ENCODE measurements at places on chromosomes 7 and 10.

GRCh38 chr10:84291384-84291783 lies 37.0 kb upstream of the CCSER2 start:
- DNase-seq = no peak

DNA sequence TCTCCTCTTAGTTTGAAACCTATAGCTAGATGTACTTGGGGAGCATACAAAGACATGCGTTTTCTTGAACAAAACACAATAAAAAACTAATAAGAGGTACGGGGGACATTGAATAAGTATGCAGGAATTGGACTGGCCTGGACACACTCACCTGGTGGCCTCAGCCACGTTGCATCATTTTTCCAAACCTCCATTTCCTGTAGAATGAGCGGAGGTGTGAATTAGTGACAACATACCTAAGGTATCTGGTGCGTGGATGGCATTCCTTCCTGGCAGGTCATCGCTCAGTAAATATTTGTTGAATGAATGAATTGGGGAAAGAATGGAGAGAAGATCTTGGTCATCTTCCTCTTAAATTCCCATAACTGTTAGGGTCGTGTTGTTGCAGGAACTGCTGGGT lies 103.2 kb upstream of the CTBP2 start:
- no peak for DNase-seq

DNA sequence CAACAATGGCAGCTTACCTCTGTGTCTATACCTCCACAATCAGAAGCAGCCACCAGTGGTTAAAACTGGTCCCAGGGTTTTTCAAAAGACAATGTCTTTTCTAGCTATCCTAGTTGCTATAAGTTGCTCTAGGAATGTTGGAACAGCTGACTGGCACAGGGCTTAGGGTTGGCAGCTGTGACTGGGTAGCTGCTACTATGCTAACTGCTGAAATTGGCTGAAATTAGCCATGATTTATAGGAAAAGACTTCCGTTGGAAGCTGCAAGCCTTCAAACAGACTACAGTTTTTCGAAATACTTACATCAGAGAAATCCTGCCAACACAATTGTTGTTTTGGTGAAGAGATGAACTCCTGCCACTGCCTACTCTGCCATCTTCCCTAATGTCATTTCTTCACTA lies 102.3 kb downstream of the MKX start:
- DNase-seq = no peak

DNA sequence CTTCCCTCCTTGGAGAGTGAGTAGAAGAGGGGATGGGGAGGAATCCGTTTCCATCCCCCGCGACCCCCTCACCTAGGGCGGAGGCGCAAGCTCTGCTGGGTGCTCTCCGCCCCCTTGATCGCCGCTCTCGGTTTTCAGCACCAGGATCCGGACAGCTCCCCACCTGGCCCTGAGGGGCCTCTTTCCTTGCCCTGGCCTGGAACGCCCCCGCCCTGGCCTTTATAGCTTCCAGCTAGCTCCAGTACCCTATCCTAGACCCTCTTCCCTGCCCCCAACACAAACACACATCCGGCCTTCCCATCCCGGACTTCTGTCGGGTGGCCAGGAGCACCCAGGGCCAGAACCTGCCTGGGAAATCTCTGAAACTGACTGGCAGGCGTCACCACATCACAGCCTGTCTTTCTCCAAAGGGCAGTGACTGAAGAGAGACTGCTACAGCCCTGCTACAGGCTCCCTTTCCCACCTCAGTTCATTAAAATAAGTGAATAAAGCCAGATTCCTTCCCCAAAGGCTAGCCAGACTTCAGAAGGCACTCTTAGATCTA lies 72.3 kb upstream of the LEP start:
- no peak for DNase-seq

DNA sequence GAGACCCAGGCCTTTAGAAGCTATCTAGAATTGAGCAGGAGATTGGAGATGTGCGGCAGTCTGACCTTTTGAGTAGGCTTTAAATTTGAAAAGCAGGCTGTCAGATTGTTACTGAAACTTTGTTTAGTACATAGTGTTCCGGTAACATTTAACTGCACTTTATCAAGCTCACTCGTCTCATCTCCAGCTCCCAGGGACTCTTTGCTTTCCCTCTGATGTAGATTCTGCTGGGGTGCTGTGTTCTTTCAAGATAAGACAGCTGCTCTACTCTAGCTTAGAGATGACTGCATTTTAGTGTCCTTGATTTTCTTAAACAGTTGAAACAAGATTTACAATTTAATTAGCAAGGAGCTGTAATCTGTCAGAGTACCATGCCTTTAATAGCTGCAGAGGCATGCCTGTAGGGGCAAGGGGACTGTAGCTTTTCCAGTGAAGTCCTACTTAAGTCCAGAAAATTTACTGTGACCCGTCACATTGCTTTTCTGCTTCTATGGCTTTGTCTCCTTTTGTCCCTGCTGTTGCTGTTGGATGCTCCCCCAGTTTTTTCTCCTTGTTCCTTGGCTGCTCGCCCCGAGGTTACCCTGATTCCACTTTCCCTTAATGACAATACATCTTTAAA lies 56.4 kb upstream of the MTPN start:
- no peak for DNase-seq

DNA sequence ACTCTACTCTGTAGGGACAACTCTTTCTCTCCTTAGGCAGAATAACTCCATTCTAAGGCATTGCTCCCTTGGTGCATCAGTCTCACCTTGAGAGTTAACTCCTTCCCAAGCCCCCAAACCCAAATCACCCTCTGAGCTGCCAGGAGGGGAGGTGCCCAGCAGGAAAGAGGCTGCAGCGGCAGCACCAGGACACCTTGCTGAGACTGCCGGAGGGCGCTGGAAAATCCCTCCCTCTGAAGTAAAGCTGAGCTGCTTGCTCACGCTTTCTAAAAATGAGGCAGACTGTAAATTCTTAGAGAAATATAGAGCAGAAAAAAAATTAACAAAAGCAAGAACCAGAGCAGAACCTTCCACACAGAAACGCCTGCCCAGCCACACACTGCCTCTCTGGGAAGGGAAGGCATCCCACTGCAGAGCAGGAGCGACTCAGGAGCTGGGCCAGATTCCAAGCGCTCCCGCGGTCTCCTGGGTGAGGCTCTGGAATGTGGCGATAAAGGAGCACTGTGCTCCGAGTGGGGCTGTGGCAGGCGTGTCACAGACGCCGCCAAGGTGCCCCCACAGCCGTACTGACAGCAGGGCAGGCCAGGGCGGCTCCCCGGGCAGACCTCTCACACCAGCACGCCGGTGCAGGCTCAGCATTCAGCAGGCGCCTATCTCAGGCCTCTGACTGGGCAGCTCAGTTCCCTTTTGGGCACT lies 202.1 kb downstream of the TNS3 start:
- DNase-seq = no peak

GRCh38 chr7:121515630-121516401 lies 119.7 kb upstream of the FAM3C start:
- DNase-seq = no peak

DNA sequence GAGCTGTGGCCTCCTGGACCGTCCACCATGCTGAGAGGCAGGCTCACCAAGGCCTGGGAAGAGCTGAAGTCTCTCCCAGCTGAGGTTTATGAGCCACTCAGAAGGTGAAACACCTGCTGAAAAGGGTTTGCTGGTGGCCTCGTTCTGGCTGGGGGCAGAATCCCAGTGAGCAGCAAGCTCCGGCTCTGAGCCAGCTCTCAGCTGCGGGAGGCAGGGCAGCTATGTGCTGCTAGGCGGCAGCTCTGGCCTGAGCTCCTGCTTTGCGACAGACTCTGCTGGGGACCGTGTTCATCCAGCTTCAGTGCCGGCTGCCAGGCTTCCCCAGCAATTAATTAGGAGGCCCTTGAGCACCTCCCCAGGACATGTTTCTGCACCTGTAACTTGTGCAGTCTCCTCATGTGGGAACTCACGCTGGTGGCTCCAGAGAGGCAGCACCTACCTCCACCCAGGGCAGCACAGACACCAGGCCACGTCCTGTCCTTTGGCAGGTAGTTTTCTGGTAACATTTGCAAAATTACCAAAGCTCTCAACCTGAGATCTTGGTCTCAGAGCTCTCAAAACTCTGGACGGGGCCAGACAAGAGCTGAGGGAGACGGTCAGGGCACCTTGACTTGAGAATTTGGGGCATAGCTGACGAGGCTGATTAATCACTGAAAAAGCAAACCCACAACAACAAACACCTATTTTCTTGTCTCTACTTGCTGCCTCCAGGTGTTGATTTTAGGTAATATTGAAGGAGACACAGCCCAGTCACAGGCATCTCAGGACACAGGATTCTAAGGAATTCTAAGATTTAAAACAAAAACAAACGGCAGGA lies 185.0 kb downstream of the TCERG1L start:
- no peak for DNase-seq

- DNase-seq = no peak
Observed at GRCh38 chr7:19963695-19964094, 190.3 kb upstream of the TMEM196 start.

DNA sequence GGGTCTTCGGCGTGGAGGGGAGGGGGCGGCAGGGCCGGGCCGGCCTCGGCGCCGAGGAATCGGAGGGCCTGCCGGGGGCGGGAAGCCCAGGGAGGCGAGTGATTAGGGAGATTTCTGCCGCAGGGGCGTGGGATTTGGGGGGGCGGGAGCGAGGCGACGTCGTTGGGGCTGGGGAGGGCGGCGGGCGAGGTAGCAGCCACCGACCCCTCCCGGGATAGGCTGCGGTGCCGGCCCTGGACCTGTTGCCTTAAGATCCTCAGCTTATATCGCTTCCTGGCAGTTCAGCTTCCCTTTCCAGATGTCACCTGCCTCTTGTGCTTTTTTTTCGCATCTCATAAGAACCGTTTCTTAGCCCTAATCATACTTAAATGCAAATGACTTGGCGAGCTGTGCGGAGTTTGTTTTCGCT lies 655 bp downstream of the LMTK2 start:
- DNase-seq = no peak

DNA sequence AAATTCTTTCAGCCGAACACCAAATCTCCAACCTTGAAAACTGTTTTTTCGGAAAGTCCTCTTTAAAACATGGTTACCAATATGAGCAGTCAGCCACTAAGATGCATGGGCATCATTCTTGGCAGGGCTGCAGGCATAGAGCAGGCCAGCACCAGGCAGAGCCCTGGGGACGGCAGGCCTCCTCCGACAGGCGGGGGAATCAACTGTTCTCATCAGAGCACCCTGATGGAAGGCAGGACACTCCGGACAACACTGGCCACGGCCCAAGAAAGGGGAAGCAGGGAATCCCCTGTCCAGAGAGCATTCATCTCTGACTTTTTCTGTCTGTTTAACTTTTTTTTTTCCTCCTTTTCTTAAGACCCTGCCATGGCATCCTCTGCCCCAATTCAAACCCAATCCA lies 1.4 kb upstream of the NOS3 start:
- no peak for DNase-seq

DNA sequence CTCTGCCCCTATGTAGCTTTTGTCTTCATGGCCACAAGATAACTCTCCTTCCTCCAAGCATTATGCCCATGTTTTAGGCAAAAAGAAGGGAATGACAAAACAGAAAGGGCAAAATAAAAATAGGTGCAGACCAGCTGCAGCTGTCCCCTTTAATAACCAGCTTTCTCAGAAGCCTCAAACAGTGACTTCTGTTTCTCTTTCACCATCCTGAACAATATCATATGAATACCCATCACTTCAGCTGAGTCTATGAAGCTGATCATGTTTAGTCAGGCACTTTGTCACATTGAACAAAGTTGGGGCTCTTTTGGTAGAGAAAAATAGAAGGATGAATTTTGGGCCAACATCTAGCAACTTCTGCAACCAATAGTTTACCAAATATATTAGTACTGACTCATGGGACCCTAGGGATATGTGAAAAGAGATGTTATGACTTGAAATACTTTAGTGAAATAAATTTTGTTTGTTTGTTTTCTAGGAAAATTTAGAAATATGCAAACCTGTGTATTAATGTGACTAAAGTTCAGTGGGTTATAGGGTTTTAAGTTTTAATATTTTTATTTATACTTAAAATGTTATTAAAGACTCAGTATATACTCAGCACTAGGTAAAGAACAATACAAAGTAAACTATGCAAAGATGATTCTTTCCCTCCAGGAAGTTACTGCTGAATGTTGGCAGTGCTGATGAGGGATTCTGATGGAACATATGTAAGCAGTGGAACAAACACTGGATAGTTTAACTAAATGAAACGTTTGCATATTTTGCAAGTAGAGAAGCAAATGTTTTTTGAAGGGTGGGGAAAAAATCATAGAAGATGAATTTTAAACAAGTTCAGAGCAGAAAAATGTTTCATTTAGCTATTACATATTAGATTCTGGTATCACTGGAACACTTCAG lies 133.7 kb downstream of the FOXP2 start:
- no peak for DNase-seq

DNA sequence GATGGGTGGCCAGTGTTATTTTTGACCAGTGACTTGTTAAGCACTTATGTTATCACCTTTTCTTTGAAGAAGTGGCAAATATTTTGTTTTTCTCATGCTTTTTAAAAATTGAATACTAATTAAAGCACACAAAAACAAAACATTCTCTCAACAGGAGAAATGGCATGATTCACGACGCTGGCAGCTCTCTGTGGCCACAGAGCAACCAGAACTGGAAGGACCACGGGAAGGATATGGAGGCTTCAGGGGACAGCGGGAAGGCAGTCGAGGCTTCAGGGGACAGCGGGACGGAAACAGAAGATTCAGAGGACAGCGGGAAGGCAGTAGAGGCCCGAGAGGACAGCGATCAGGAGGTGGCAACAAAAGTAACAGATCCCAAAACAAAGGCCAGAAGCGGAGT lies 6.2 kb upstream of the KIFBP start:
- DNase-seq = no peak

- DNase-seq = no peak
Observed at GRCh38 chr7:42340436-42340835, 103.4 kb upstream of the GLI3 start.

- DNase-seq = no peak
Observed at GRCh38 chr10:71589617-71590551, 129.7 kb downstream of the C10orf105 start.

- DNase-seq = no peak
Observed at GRCh38 chr7:134362587-134363483, 46.1 kb upstream of the SLC35B4 start.

DNA sequence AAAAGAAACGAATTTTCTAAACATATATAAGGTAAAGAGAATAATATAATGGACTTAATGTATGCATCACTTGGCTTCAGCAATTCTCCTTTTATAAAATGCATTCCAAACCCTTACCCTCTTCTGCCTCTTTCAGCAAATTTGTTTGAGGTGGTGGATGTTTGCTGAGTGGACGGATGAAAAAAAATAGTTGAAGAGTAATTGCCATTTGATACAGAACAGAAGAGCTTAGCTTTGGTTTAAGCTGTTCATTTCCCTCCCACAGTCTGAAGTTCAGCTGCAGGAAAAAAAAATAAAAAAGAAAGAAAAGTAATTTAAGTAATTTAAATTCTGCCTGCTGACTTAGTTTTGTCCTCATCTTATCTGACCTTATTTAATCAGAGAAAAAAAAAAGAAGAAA lies 138.6 kb downstream of the GALNT17 start:
- DNase-seq = no peak

GRCh38 chr10:102280397-102281101 lies 35.2 kb downstream of the GBF1 start:
- DNase-seq = no peak

All from NCI-H446 treated with DMSO at 0.1 percent for 48 hours (cell line).